ENCODE measurements at places on chromosomes 12 and 14.

- DNase-seq: peak; percentile 21
Measured at GRCh38 chr12:102965281-102966155, 8.0 kb downstream of the ASCL1 start.

DNA sequence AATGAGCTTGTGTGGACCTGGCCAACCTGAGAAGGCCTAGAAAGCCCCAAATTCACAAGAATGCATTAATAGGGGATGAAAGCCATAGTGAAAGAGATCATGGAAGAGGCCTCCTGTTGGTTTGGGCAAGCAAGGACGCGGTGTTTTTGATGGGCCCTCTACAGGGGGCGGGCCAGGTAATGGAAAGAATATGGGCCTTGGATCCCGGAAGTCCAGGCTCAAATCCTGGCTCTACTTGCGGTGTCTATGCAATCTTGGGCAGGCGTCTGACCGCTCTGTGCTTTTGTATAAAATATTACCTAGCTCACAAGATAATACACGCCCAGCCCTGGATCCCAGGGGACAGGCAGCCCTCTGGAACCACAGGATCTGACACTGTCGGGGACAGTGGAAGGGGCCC is 41.1 kb upstream of the CLMN start:
- DNase-seq: no peak

DNA sequence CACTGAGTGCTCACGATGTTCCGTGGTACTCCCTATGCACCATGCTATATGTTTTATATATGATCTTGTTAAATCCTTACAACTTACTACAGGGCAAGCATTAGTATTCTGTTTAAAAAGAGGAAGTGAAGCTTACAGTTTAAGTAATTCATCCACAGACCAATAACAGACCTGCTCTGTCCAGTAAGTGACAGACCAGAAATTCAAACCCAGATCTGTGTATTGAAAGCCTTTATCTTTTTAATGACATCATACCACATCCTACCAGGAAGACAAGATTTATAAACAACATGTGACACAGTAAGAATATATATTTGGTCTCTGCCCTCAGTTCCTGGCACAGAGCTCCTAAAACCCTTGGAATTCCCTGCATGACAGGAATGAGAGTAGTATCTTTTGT is 206.5 kb downstream of the STXBP6 start:
- DNase-seq: no peak

DNA sequence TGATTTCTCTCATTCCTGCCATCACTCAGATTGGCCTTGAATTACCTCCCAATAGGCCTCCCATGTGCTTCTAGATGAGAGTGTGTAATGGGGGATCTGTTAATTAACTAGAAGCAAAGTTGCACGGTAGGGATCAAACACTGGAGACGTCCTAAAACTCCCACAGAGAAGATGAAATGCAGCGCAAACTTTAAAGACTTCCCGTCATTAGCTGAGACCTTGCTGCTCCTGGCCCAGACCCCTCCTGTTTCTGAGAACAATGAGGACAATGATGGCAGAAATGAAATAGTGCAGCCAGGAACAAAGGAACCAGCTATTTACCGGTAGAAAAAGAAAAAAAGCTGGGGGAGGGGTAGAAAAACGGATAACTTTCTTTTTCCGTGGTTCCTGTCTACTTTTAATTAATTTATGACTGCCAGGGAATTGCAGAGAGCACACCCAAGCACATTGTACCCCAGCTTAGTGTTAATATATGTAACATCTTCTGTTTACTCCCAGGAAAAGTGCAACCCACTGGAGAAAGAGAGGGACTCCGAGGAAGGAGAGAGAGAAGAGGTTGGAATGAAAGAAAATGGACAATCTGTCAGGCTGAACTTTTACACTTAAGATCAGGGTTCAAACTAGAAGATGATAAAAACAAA is 280.7 kb upstream of the SOX5 start:
- no peak for DNase-seq

DNA sequence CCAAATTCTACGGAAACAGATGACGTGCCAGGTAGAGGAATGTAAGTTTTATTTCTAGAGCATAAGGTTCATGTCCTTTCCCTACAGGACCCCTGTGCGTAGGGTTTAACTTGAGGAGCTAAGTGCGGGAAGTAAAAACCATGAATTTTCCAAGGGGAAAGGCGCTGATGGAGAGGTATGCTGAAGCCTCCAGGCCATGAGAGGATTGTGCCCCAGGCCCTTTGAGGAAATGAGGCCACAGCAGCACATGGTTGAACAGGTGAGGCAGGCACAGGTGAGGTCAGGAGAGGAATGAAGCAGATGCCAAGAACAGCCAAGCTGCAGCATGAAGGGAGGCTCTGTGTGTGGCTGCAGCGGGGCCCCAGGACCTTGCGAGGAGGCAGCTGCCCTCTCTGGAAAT is 14.7 kb downstream of the ESRRB start:
- no peak for DNase-seq

DNA sequence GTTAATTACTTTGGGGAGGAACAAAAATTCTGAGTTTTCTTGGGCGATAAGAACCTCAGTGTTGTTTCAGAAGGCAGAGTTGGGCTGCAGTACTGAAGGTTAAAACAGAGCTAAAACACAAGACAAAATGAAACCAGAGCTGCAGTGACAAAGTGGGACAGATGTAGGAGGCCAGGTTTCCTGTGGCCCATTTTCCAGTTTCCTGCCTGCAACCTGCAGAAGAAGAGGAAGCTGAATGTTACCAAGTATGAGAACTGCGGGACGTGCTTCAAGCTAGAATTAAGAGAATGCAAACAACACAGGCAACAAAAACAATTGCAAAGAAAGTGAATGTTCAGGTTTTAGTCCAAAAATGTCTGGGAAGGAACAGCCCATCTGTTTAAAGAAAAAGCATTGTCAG is 17.8 kb downstream of the ELK3 start:
- peak; percentile 40 for DNase-seq

- DNase-seq: no peak
Measured at GRCh38 chr12:76997011-76997780, 68.2 kb downstream of the E2F7 start.

DNA sequence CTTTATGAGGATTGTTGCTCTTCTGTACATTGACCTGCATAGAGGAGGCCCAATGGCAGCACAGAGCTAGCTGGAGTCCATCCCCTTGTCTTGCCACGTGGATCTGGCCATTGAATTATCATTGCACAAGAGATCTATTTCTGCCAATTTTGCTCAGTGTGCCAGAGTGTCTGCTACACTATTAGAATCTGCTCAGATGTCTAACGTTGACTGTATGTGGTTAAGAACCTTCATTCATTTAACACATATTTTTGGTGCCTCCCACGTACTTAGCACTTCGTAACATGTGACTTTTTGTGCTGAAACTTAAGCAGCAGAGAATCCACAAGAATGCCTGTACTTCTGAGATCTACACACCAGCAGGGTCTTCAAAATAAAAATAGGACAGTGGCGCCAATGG is 166.0 kb upstream of the VASH1 start:
- no peak for DNase-seq

GRCh38 chr14:82725213-82725612 is 1191.6 kb upstream of the SEL1L start:
- no peak for DNase-seq

GRCh38 chr12:72346363-72346944 is 74.3 kb downstream of the TRHDE start:
- DNase-seq: peak; percentile 58

- no peak for DNase-seq
Measured at GRCh38 chr12:81811061-81811777, 52.1 kb upstream of the PPFIA2 start.

DNA sequence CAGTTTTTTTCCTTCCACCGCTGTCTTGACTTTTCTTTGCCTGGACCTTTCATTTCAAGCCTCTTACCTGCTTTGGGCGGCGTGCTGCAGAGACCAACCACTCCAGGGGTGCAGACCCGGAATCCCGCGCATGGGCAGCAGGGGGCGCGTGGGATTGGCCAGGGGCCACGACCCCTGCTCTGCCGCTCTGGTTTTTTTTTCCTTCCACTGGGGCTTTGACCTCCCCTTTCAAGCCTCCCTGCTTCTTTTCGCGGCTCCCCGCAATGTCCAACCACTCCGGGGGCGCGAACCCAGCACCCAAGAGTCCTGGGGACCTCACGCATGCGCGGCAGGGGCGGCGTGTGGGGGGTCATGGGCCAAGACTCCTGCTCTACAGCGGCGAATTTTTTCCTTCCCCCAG is 325.1 kb downstream of the ALG10 start:
- DNase-seq: no peak

All from B cell (primary cell).